ENCODE measurements at places on chromosomes 7 and 10.

DNA sequence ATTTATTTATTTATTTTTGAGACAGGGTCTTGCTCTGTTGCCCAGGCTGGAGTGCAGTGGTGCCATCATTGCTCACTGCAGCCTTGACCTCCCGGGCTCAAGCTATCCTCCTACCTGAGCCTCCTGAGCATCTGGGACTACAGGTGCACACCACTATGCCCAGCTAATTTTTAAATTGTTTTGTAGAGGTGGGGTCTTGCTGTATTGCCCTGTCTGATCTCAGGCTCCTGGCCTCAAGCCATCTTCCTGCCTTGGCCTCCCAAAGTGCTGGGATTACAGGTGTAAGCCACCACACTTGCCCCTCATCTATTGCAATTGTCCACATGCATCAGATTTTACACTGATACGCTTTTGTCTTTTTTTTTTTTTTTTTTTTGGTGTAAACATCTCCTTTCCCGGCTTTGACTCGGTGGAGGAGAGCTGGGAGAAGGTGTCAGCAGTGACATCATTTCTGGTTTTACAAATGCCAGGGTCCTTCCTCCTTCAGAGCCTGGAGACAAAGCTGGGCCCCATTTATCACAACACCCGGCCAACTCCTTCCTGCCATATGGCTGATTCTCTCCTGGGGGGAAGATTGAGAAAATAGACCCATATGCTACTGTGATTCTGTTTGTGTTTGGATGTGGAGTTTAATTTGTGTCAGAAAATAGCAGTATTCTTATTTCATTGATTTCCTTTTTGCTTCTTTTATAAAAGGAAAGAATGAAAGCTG is 61.3 kb downstream of the GALNT17 start:
- no peak for DNase-seq

DNA sequence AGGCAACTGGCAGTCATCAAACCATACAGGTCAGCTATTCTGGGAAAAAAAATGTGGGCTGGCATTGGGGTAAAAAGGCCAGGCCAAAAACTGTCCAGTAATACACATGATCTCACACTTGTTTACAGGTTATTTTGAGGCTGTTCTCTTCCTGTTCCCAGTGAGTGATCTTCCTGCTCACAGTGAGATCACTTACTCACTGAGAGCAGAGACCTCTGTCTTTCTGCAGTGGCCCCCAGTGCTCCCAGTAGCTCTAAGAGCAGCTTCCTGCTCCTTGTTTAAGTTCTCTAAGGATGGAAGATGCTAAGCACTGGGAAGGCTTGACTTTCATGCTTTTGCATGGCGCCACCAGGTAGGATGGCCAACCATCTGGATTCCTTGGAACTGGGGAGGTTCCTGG is 93.5 kb upstream of the KIAA1217 start:
- no peak for DNase-seq

DNA sequence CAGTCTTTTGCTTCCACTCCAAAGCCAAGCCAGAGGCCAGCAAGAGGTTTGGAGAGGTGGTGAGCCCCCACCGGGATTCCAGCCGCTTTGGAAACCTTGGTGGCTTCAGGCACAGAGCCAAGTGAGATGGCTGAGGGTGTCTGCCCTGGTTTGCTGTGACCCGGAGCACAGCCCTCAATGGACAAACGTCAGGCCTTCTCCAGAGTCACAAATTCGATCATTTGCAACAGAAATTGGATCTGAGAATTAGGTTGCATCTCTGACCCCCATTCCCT is 885 bp upstream of the NKX1-2 start:
- DNase-seq, result no peak

GRCh38 chr7:85078181-85078580 is 108.7 kb downstream of the SEMA3D start:
- no peak for DNase-seq

DNA sequence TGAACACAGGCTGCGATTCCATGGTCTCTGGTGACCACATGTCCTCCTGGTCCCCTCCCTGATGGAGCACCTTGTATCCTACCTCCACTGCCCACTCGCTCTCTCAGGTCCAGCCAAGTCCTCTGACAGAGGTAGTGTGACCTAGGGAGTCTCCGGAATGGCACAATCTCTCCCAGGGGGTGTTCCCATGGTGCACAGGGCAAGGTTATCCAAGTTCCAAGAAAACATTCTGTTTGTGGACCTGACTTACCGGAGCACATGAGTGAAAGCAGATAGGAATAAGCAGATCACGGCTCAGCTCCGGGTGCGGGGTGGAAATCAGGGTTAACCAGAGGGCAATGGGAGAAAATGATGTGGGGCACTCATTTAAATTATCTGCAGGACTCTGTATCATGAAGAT is 45.8 kb upstream of the INSIG1 start:
- DNase-seq, result no peak

DNA sequence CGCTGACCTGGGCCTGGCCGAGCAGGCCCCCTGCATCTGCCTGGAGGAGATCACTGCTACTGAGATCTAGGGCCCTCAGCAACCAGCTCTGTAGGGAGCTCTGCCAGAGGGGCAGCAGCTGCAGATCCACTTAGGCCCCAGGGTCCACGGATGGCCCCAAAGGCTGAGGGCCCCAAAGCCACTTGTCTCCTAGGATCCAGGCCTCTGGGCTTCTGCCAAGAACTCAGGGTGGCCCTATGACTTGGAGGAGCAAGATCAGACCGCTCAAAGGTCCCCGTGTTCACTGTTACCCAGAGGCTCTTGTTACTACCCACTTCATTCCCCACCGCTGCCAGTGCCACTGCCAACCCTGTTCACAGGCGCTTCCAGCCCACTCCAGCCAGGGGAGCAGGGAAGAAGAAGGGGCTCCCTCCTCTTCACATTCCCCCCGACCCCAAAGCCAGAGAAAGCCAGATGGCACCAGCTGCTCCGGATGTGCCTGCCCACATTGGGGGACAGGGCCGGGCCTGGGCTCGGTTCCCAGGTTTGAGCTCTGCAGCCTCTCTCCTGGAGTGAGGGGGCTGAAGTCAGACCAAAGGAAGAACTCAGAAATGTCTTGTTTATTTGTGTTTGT is 7.6 kb downstream of the LZTS2 start:
- DNase-seq, result no peak

GRCh38 chr10:28326516-28327490 is 23.9 kb upstream of the MPP7 start:
- no peak for DNase-seq

DNA sequence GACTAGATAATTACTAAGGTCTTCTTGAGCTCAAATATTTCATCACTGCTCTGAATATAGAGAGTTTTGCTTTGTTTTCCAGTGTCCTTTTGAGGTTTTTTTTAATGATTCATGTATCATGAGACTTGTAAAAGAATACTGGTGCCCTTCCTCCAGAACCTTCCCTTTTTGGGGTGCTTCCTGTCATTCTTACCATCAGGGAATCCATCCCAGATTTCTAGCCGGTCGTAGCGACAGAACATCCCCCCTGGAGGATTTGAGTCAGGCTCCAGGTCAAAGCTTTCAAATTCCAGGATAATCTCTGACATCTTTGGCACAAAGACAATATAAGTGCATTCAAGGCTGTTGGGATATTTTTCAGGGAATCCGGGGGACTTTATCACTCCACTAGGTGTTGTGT is 71.0 kb downstream of the NRP1 start:
- peak; percentile 19 for DNase-seq

- no peak for DNase-seq
Measured at GRCh38 chr7:134996097-134996550, 9.8 kb downstream of the AGBL3 start.

DNA sequence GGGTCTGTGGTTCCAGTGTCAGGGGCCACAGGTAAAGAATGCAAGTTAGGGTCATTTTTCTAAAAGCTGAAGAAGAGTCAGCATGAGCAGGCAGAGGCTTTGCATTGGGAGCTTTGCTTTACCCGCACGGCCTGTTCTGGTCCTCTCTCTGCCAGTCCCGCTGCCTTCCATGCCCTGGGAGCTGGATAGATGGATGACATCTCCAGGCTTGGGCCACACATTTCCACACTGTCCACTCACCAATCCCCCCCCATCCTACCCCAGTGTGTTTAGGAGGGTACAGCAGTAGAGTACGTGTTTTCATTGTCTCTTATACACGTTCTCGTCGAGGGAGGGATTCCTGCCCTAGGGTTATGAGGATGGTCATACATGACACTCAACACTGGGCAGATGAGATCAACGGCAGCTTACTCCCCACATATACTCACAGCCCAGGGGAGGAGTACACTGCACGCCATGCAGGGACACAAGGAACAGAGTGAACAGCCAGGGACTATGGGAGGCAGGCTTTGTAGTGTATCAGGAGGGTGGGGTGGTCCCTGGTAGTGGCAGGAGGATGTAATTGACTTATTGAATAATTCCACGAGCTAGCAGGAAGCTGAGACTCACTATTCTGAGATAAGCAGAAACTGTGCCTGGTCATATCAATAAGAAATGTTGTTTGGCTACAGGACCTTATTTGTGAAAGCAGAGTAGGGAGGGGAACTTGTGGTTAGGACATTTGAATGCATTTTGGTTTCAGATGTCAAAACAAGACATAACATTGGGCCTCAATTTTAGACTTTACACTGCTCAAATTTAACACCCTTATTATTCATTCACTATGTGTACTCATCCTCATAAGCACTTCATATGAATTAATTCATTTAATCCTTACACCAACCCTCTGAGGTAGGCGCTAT is 36.6 kb downstream of the PLPP4 start:
- DNase-seq, result no peak

- peak; percentile 77 for DNase-seq
Measured at GRCh38 chr10:95363303-95363912, 72.6 kb upstream of the PDLIM1 start.

DNA sequence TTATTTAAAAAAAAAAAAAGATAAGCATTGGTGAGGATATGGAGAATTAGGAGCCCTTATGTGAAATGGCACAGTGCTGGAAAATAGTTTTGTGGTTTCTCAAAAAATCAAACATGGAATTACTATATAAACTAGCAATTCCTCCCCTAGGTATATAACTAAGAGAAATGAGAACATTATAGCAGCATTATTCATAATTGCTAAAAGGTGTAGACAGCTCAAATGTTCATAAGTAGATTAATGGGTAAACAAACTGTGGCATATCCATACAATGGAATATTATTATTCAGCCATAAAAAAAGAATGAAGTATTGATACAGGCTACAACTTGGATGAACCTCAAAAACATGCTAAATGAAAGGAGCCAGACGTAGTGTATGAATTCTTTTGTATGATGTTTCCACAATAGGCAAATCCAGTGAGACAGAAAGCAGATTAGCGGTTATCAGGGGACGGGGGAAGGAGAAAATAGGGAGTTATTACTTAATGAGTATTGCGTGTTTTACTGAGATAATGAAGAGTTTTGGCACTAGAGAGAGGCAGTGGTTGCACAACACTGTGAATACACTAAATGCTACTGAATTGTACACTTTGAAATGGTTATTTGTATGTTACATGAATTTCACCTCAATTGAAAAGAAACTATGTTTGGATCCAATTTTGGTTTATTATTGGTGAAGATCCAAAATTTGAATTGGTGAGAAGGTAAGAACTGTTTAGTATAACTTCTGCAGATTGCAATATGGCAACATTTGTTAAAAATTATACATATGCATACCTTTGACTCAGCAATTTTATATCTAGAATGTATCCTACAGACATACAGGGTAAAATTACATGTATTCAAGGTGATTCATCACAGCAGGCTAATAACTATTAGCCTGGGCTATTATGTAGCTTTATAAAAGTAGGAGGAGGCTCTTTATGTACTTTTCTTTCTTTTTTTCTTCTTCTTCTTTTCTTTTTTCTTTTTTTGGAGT is 69.7 kb downstream of the VCL start:
- DNase-seq, result no peak

DNA sequence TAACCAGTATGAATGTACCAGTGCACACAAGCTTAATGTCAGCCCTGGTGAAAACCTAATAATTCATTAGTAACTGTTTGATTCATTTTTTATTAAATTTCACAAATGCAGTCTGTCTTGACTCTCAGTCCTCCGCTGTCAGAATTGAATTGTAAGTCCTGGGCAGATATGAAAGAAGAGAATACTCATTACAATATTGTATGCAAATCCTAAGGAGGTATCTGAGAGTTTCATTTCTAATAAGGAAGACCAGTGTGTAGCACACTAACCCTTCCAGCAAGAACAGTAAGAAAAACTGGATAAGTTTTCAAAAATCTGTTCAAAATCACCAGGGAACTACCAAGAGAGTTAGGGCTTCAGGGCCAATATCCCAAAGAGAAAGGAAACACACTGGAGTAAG is 652.1 kb downstream of the SUGCT start:
- no peak for DNase-seq
